ENCODE measurements at places on chromosomes 5 and 9.

DNA sequence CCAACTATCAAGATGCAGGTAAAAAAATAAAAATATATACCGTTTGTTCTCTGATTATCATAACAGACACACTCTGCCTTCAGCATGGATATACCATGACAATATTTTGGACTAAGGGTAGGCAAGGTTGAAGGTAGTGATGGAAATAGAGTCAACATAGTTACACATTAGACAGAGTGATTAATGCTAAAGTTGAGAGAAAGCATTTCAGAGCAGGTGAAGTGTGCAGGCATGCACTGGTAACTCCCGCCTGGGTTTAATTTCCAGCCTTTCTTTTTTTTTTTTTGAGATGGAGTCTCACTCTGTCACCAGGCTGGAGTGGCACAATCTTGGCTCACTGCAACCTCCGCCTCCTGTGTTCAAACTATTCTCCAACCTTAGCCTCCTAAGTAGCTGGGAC, 458.5 kb downstream of the TLR4 start:
- DNase-seq, result no peak

DNA sequence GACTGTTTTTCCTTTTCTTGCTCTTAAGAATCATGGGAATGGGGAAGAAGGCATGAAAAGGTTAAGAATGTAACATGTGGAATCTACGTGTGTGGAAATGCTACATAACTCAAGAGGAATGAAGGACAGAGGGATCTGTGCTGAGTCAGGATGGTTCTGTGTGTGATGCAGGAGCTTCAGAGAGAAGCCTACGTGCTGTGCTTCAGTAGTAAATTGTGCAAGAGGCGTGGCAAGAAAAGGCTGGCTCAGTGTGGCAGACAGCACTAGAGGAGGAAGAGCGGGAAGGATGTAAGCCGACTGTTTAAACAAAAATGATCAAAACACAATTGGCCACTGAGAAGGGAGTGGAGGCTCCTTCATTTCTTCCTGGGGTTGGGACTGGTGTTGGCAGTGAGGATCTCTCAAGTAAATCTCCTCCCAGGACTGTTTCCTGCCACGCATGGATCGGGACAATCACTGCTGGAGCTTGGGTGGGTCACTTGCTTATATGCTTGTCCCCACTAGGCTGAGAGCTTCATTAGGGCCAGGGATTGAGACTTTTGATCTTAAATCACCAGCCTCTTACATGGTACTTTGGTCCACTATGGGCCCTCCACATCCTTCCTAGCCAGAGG, 59.4 kb upstream of the BASP1 start:
- DNase-seq, result no peak

DNA sequence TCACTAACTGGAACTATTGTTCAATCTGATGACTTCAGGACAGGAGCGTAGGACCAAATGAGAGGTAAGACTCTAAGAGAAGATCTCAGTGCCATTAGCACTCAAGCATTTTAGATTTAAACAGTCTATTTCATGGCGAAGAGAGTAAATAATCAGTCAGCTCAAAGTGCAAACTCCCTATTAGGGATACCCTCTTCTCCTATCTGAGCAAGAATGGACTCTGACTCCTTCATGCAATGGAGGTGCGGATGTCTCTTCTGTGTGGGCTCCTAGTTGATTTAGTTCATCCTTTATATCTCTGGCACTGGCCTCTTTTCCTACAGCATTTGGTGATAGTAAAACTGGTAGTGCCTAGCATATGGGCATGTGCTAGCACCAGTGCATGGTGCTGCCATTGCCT, 144.6 kb downstream of the SMC2 start:
- DNase-seq, result no peak

DNA sequence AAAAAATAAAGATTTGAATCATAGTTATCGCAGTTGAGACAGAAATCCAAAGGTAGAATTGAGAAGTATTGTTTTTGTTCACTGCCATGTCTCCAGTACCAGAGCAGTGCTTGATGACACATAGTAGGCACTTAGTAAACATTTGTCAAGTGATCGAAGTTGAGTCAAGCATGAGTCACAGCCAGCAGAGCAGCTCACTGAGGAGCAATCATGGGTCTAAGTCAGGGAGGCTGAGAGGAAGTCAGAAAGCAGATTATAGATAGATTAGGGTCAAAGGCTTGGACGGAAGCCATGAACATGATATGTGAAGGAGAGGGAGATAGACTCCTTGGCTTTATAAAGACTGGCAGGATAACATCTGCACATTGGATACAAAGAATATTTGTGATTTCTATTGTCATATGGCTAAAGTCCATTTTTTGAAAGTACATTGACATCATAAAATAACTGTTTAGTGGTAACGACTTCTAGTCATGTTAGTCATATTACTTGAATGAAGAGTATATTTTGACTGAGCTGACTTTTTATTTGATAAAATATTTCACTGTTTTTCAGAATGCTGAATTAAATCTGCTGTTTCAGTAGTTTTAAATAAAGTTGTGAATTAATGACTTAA, 168.5 kb downstream of the RAB3C start:
- no peak for DNase-seq

GRCh38 chr5:29796013-29796412, 1397.5 kb upstream of the CDH6 start:
- DNase-seq, result no peak

DNA sequence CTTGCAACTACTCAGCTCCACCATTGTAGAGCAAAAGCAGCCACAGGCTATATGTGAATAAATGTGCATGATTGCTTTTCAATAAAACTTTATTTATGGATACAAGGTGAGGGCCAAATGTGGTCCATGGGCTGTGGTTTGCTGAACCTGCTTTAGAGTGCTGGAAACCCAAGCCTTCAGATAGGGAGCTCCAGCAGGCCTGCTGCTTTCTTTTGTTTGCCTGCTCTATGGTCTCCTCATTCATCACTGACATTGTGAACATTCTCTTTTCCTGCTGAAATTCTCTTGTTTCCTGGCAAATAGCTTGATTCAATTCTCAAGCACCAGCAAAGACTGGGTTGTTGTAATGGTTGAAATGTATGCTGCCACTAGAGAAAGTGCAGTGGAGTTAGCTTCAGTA, 26.0 kb downstream of the EGFLAM start:
- DNase-seq, result no peak

DNA sequence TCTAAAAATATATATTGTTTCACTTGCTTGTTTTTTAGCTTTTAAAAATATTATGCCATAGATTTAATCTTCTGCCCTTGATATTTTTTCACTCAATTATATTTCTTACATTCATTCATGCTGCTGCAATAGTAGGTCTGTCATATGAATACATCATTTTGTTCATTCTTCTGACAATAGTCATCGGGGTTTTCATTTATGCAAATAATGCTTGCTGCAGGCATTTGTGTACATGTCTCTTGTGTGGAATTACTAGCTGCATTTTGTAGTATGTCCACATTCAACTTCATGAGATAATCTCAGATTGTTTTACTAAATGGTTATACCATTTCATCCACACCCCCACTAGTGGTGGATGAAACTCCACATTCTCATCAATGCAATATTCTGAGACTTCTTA, 5.3 kb upstream of the PLPP1 start:
- DNase-seq, result no peak
